CD4-positive, alpha-beta T cell (primary cell): ENCODE measurements at places on chromosomes 4 and X.

DNA sequence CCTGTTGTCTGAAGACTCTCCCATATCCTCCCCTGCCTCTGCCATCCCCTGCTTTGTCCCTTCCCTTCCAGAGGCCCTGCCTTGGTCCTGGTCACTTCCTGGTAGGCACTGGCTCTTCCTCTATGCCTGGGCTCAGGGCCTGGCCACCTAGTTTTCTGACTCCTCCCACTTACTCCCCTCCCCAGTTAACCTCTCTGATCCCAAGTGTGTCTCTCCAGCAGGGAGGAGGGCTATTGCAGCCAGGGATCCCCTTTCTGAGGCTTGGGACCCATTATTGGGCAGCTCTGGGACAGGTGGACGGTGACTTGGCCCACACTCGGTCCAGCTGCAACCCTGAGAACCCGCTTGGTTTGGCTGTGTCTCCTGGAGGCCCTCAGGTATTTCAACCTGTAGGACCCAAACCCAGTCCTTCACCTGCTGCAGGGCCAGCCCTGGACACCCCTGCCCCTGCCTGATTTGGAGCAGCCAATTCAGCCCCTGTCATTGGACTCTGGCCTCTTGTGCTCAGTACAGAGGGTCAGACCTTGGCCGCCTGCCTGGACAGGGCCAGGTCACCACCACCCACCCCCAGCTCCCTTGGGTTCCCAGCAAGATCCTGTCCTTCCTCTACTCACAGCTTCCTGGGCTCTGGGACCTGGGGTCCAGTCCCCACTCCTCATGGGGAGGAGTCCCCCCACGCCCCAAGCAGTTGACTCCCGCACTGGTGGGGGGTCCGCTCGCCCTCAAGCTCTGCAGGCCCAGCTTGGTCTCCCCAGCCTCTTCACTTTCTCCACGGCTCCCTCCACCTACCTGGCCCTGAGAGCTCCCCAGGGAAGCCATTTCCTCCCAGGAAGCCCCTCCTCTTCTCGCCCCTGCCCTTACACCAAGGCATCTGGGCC is 1.1 kb upstream of the SH3BP2 start:
- DNase-seq: no peak

- DNase-seq: no peak
Measured at GRCh38 chr4:81260443-81261101, 45.5 kb upstream of the PRKG2 start.

GRCh38 chr4:152206185-152206584 is 329.7 kb downstream of the FBXW7 start:
- no peak for DNase-seq

DNA sequence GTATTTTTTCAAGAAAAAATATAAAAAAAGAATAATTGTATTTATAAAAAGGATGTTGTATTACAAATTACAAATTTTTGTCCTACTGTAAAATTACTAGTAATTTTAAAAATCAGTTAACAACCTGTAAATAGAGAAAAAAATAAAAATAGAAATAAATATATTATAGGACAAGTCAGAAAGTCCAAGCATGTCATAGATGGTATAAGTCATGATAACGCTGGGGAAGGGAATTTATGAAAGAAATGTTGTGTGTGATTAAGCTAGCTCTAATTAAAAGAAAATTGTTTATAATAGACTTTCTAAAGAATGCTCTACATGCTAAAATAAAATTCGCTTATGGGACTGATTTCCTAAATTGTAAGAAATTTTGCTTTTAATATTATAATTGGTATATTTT is 2329.9 kb downstream of the ARAP2 start:
- DNase-seq: no peak

- DNase-seq: no peak
Measured at GRCh38 chrX:68991691-68992345, 163.0 kb downstream of the EFNB1 start.

DNA sequence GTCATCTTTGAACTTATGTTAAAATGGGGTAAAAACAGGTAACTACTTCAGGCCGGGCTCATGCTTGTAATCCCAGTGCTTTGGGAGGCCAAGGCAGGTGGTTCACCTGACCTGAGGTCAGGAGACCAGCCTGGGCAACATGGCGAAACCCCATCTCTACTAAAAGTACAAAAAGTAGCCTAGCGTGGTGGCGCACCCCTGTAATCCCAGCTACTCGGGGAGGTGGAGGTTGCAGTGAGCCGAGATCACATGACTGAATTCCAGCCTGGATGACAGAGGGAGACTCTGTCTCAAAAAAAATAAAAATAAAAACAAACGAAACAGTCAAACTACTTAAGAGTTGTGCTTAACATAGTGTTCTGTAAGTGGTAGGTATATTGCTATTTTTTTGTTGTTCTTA is 2.5 kb downstream of the DDX3X start:
- DNase-seq: no peak

- no peak for DNase-seq
Measured at GRCh38 chr4:47839259-47839658, 1.4 kb upstream of the CORIN start.

DNA sequence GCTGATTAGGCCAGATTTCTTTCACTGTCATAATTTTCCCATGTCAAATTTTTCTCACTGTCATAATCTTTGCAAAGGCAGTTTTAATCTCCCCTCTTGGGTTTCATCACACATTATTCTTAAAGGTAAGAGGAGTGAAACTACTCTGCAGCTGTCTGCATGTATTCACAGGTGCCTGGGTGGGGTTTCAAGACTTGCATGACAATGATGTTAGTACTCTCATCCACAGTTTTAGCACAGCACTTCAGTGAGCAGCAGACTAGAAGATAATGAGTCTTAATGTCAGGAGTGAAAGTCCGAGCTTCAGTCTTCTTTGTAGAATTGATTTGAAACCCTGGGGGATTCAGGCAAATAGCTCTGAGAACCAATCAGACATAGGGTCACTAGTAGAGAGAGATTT is 182.5 kb upstream of the GALNT7 start:
- no peak for DNase-seq

DNA sequence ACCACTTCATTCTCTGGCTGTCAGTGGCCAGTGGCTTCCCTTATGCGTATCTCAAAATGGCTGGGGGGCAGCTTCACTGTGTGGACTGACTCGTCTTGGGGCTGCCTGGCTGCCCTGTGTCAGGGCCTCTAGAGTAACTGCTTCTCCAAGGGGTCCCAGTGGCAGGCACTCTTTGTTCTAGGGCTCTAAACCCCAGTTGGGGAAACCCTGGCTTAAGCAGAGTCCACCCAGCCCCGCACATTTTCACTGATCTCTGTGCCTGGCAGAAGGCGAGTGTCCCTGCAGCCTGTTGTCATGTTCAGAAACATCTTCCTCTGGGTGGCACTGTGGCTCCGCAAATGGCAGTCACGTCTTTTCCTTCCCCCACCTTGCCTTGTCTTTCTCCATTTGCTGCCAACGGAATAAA is 59.7 kb downstream of the NBDY start:
- no peak for DNase-seq

- no peak for DNase-seq
Measured at GRCh38 chr4:41183021-41183553, 31.3 kb downstream of the APBB2 start.

- DNase-seq: no peak
Measured at GRCh38 chr4:152164561-152164960, 371.3 kb downstream of the FBXW7 start.

DNA sequence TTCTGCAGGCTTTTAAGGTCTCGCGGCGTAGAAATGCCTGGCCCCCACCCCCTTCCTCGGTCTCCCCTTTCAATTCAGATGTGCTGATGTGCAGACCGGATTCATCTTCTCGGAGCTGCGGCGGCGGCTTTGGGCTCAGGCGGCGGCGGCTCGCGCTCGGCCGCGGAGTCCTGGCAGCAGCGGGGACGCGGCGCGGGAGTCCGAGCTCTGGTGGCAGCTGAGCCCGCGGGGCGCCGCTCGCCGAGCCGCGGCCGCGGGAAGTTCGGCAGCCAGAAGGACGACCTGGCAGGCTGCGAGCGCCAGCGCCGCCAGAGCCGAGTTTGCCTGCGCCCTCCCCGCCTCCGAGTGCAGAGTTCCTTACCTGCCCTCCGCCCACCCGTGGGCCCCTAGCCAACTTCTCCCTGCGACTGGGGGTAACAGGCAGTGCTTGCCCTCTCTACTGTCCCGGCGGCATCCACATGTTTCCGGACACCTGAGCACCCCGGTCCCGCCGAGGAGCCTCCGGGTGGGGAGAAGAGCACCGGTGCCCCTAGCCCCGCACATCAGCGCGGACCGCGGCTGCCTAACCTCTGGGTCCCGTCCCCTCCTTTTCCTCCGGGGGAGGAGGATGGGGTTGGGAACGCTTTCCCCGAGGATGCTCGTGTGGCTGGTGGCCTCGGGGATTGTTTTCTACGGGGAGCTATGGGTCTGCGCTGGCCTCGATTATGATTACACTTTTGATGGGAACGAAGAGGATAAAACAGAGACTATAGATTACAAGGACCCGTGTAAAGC is 448 bp downstream of the TLL1 start:
- no peak for DNase-seq

DNA sequence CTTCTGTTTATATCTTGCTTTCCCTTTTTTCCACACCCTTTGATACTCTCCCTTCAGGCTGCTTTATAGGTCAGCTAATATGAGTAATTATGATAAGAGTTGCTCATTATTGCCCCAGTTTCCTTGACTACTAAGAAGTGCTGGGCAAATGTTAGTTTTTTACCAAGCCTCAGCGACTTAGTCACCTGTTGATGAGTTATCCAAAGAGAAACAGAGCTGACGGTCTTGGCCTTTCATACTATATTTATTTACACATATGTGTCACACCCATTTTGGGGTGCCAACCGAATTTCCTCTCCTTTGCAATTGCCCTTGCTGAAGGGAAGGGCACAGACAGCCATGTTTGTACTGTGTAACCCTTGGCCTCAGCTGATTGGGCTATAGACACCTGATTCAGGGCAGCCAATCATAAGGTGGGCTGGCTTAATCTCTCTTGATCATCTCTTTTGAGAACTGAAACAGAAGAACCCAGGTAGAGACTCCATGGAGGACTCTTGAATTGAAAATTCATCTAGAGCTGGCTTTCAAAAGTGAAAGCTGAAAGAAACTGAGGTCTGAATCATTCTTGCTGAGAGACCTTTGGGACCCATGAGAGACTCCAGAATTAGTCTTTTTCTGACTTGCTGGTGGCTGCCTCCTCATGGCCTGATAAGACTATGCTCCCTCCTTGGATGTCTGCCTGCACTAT is 111.7 kb upstream of the RPS6KA3 start:
- DNase-seq: no peak

- no peak for DNase-seq
Measured at GRCh38 chr4:42282081-42282901, 115.0 kb upstream of the SHISA3 start.

- DNase-seq: no peak
Measured at GRCh38 chr4:23631255-23631950, 258.4 kb downstream of the PPARGC1A start.

DNA sequence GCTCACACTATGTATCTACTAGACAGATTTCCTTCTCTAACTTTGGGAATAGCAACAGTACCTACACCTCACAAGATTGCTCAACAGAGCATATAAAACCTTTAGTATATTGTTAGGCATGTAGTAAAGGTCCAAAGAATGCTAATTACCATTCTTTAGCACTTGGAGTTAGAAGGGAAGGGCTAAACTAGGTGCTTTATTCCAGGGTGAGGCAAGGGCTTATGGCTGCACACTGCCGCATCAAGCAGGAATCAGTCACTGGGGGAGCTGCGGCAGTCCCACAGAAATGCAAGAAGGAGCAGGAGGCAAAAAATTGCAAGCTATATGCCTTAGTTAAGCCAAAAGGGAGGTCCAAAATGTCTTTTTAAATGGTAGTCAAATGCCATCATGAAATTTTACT is 162.7 kb downstream of the PPP3CA start:
- no peak for DNase-seq

DNA sequence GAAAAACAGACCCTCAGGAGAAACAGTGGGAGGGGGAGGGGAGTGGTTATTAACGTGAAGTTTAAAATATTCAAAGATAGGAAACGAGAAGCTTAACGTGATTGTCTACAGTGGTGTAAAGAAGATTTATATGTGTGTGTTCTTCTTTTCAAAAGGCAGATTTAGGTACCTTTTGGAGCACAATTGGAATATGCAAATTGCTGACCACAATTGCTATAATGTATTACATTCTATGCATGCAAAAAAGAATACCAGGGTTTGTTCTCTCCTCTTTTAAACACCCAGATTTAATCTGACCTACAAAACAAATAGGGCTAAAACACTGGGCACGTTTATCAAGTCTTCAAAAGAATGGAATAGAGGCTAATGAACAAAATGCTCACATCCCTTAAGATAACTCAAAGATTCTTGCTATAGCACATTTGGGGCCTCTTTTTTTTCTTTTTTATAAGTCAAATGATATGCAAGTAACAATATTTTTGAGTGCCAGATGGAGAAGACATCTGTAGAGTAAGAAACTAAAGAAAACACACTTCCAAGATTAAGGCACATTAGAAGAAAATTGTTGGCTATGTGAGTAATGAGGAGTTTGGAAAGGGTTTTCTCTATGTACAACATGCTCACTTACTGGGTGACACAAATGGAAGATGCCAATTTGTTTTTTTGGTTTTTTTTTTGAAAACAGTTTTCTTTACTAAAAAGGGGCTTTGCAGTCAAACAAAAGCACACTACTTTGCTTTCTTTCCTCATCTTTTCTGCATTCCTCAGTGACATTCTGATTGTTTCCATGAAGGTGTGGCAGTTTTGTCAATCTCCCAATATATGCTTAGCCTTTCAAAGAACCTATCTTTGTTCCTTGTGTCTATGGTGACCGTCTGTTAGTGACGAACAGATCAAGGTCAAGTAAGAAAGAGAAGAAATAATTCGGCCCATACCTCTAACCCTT is 240.3 kb downstream of the PALLD start:
- no peak for DNase-seq

DNA sequence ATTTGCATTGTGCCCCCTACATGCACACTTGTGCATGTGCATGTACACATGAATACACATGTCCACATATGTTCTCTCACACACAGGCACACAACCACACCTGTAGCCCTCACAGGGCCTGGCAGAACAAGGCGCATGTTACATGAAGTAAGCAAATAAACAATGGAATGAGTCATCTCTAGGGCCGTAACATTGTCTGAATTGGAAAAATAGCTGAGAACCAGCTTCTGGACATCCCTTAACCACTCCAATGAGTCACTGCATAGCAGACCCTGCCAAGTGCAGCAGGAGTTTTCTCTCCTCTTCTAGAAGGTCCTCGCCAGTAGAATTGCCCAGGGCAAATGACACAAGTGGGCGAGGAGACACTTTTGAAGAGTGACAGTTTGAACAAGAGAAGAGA is 66.1 kb downstream of the MAGEA10 start:
- no peak for DNase-seq

GRCh38 chr4:182488896-182489295 is 245.7 kb downstream of the TENM3 start:
- no peak for DNase-seq

DNA sequence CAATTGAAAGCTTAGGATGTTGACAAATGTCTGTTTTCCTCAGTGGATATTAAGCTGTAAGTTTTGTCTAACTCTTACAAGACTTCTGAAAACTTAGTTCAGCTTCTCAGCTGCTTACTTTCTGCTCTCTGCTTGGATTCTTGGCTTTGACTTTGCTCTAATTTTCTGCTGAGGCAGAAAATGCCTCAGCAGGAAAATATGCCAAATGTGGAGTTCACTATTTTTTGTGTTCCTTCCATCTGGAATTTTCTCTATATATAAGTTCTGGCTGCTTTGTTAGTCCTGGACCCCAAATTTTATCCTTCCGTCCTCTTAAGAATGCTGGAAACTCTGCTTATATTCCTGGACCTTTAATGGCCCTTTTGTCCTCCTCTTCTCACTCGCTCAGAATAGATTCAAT is 352.6 kb upstream of the NWD2 start:
- no peak for DNase-seq
